ENCODE measurements at places on chromosomes 6 and 20. TPM values are rescaled to one million over a fixed set of nuclear protein-coding genes. Genes with fewer than 3 reads are reported as not detected.

GRCh38 chr6:44058617-44059358 is 68.5 kb downstream of the MRPL14 start:
- no peak for DNase-seq
- H3K27me3 ChIP-seq, result peaks cover 20% of the 10 kb centered on the region
- H3K4me3 ChIP-seq, result no peak overlapping the region
- H3K27ac ChIP-seq, result no peak overlapping the region
- H3K36me3 ChIP-seq, result no peaks in the 10 kb centered on the region
- peaks cover 5% of the 10 kb centered on the region for H3K4me1 ChIP-seq

- no peak for DNase-seq
- H3K27ac ChIP-seq, result no peak overlapping the region
- peaks cover 2% of the 10 kb centered on the region for H3K36me3 ChIP-seq
- H3K4me3 ChIP-seq, result no peak overlapping the region
- no peaks in the 10 kb centered on the region for H3K4me1 ChIP-seq
Observed at GRCh38 chr6:80348263-80348662, 241.8 kb downstream of the BCKDHB start.

- peaks cover 39% of the 10 kb centered on the region for H3K4me1 ChIP-seq
- H3K36me3 ChIP-seq, result no peaks in the 10 kb centered on the region
- no peaks in the 10 kb centered on the region for H3K27me3 ChIP-seq
- H3K4me3 ChIP-seq, result no peak overlapping the region
- H3K27ac ChIP-seq, result no peak overlapping the region
Observed at GRCh38 chr20:10474606-10475184, 39.6 kb downstream of the SLX4IP start.

GRCh38 chr20:62205618-62206387 is 14.3 kb downstream of the HRH3 start:
- H3K27me3 ChIP-seq, result no peaks in the 10 kb centered on the region
- no peak for DNase-seq
- no peak overlapping the region for H3K4me3 ChIP-seq
- peaks cover 5% of the 10 kb centered on the region for H3K4me1 ChIP-seq

DNA sequence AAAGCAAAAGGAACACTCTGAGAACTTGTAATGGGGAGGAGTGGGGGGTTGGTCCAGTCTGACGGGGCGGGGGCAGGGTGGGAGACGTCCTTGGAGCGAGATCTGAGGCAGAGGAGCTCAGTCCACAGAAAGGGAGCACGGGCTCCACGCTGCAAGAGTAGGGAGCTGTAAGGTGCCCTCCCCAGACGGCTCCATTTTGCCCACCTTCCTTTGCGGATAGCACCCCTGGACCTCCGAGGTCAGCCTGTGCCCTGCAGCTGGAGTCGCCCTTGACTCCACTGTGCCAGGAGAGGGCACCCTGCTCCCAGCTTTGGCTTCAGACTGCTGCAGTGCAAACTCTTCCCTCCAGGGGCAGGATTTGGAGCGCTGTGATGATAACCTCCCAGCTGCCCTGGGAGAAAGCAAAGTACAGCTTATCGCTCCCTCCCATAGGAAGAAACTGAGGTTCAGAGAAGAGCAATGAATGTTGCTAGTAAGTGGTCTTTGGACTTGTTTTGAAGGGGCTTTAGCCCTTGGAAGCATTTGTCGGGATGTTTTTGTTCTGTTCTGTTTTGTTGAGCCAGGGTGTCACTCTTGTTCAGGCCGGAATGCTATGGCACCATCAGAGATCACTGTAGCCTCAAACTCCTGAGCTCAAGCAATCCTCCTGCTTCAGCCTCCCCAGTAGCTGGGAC is 9.5 kb upstream of the AHCY start:
- H3K4me3 ChIP-seq, result peak overlapping the region; percentile 42
- DNase-seq, result peak; percentile 86
- H3K36me3 ChIP-seq, result no peaks in the 10 kb centered on the region
- peaks cover 10% of the 10 kb centered on the region for H3K4me1 ChIP-seq
- no peak overlapping the region for H3K27ac ChIP-seq
- H3K27me3 ChIP-seq, result peaks cover 9% of the 10 kb centered on the region

Gene RHAG
- not detected for total RNA-seq

DNA sequence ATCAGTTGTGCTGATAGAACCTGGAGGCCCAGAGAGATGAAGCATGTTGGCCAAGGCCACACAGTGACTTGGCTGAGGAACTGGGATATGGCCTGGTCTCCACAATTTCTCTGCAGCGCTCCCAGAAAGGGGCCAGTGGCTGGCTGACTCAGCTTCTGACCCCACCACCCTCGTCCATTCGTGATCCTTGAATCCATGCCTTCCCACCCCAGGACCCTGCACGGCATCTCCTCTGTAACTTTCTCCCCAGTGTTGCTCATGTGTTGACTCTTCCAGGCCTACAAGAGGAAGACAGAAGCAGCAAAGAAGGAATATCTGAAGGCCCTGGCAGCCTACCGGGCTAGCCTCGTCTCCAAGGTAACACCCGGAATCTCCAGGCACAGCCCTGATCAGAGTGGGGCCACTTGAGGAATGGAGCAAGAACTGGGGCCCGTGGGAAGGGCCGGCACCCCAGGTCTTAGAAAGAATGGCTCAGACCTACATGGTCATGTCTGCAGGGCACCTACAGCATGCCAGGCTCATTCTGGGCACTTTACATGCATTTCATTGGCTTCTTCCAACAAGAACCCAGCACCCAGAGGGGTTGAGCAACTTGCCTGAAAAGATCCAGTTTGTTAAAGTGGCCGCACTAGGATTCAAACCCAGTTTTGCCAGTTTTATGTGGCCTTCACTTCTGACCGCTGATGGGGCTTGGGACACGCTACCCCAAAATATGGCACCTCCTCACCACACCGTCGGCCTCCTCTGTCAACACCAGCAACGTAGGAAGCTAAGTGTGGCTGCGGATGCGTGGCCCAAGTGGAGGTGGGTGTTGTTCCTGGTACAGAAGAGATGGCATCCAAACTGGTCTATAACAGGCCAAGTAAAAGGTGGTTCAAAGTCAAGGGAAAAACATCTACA is 122.2 kb downstream of the JPH2 start:
- H3K4me1 ChIP-seq, result peaks cover 48% of the 10 kb centered on the region
- H3K4me3 ChIP-seq, result no peak overlapping the region
- H3K27ac ChIP-seq, result peak overlapping the region; percentile 51
- H3K27me3 ChIP-seq, result no peaks in the 10 kb centered on the region
- no peaks in the 10 kb centered on the region for H3K36me3 ChIP-seq
- DNase-seq, result peak; percentile 44

DNA sequence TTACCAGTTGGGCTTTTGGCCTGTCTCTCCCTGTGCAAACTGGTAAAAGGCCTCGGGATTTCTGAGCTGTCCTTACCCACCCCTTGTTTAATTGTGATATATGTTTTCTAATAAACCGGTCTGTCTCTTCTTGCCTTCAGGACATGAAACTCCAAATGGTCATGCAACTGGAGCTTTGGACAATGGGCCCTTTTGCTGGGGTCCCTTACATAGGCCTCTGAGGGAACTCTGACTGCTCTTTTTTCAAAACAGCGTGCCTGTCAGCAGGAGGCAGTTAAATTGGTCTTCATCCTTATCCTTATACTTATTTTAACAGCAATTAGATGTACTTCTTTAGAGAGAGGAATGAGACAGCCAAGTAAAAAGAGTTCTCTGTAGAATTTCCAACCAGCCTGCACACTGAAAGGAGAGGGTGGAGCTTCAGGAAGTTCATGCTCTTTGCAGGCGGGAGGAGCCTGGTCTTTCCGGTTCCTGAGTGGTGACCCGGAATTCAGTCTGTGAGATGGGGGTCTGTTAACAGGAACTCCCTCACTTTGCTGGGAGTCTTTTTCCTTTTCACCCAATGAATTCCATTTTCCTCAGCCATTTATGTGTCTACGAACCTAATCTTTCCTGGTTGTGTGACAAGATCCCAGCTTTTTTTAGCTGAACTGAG is 299.6 kb upstream of the GJE1 start:
- no peak overlapping the region for H3K4me3 ChIP-seq
- H3K27ac ChIP-seq, result no peak overlapping the region
- DNase-seq, result no peak
- H3K36me3 ChIP-seq, result no peaks in the 10 kb centered on the region
- H3K4me1 ChIP-seq, result no peaks in the 10 kb centered on the region

GRCh38 chr6:28053584-28053983 is 26.8 kb upstream of the ZNF165 start:
- H3K27me3 ChIP-seq, result peaks cover 34% of the 10 kb centered on the region
- H3K36me3 ChIP-seq, result no peaks in the 10 kb centered on the region
- no peaks in the 10 kb centered on the region for H3K4me1 ChIP-seq
- H3K27ac ChIP-seq, result no peak overlapping the region
- no peak for DNase-seq
- no peak overlapping the region for H3K4me3 ChIP-seq

- no peaks in the 10 kb centered on the region for H3K36me3 ChIP-seq
- H3K4me1 ChIP-seq, result peaks cover 23% of the 10 kb centered on the region
- DNase-seq, result no peak
- H3K27me3 ChIP-seq, result peaks cover 2% of the 10 kb centered on the region
Observed at GRCh38 chr6:33727932-33728331, 16.4 kb upstream of the UQCC2 start.

Gene GABRR1
- not detected for total RNA-seq

All from naive thymus-derived CD8-positive, alpha-beta T cell (primary cell).